Posterior vena cava (tissue), 2 donors: ENCODE measurements at places on chromosomes 7 and 10. TPM values are rescaled to one million over a fixed set of nuclear protein-coding genes. Genes with fewer than 3 reads are reported as not detected.

DNA sequence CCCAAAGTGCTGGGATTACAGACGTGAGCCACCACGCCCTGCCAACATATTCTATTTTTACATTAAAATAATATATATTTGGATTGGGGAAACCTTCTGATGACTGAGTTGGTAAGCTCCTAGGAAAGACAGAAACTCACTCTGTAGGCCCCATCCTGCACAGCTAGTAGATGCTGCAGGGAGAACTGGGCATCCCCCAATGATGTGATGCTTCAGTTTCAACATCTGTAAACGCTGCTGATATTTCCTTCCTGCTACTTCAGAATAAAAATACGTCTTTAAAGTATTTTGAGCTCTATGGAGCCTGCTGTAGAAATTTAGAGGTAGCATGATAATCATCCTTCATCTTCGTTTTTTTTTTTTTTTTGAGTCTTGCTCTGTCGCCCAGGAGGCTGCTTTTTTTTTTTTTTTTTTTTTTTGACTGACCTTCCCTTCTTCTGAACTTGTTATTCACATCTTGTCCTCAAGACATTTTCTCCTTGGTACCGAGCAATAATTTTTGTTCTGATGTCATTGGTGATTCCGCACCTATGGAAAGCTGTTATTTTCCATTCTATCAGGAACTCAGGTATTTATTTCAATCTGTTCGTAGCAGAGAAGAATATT is 21.8 kb upstream of the INPP5F start:
- DNase-seq: no peak

GRCh38 chr7:30921540-30922401 is 10.1 kb downstream of the AQP1 start:
- DNase-seq: peak; percentile 67

DNA sequence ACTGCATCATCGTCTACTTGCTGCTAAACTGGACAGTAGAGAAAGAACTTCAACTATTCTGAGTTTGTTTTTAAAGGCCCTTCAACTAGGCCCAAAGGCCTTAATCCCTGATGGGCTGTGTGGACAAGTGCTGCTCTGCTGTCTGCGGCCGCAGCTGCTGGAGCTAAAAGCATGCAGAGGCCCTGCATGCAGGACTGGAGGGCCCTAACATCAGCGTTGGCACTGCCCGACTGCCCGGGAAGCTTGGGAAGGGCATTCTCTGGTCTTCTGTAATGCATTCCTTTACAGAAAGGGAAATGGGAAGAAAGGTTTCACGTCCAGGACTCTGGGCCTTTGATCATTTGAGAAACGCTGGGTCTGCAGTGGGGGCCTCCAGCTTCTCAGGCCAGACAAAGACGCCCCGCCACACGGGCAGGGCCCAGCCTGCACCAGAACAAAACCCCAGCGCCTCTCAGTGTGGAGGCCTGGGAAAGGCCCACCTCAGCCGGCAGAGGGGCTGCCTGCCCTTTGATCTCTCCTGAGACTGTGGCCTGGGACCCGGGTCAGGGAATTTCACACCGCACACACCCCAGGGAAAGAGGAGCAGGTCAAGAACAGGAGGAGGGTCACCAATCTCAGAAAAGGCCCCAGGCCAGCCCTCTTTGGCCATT is 229.3 kb downstream of the DNAJB6 start:
- DNase-seq: peak; percentile 57

ANKRD16 gene
- 4.5 TPM for total RNA-seq

DNA sequence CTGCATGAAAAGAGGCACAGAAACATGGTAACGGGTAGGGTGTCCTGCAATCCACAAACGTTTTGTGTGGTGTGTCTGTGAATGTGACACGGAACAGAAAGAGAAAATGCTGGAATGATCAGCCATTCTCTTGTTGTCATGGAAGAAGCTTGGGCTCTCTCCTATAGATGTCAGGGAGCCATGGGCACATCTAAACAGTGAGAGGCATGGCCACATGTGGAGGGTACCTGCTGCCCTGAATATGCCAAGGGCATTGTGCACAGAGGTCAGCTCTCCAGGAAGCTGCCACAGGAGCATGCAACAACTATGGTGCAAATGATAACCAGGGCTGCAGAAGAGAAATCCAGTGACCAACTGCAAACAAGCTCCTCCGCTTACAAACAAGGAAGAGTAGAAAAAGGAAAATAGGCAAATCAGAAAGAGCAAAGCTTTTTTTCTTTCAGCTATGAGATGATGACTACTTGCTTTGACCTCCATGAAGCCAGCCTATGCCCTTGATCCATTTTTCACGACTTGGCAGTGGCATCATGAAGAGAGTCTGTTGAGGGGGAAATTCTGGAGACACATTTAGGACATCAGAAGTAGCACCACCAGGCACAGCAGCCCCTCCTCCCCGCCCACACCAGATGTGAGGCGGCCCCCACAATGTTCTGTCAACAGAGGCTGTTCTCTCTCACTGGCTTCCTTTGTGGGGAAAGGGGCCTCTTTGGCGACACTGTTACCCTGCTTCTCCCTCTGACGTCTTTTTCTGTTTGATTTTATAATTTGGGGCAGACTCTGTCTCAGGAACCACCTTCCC is 4.8 kb upstream of the PDE1C start:
- DNase-seq: no peak

NACAD gene
- total RNA-seq: 8.5 TPM

- DNase-seq: no peak
These were observed 56.2 kb downstream of the PTPRE start for GRCh38 chr10:127963136-127963535.

WNT16 gene
- not detected for total RNA-seq

SPDYE2 gene
- not detected for total RNA-seq

DOCK1 gene
- total RNA-seq: 50.8 TPM

DNA sequence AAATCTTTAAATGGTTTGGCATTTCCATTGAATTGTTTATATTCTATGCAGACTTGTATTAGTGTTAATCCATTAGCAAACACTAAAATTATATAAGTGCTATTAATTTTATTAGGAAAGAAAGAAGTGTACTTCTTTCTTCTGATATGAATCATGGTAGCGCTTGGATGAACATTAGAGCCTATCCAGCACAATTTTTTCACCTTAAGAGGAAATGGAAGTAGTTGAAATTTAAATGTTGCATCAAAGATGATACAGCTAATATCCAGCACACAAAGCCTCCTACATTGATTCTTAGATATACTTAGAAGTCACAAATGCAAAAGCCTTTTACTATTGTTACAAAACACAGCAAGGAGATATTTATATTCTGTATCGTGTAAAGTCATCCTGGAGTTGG is 174.5 kb downstream of the AHR start:
- no peak for DNase-seq

PRR15 gene
- total RNA-seq: 1.1 TPM

DNA sequence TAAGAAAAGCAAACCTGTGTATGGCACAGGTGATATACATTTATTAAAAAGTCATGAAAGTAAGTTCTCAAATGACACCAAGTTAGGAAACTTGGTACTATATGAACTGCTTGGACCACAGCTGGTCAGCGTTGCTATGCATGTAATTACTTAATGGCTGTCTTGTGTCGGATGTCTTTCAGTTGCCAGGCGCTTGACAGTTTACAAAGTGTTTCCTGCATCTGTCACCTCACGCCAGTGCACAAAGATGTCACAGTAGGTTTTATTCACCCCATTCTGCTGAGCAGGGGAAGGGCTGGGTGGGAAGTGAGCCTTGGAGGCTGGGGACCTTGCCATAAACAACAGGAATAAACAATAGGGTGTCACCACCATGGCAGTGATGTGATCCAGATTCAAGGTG is 35.8 kb downstream of the ADAM12 start:
- DNase-seq: no peak

STEAP2 gene
- 45.9 TPM for total RNA-seq

- DNase-seq: no peak
These were observed 384.2 kb upstream of the LRGUK start for GRCh38 chr7:133742709-133743538.

GRCh38 chr7:16484453-16485158 is 19.1 kb upstream of the SOSTDC1 start:
- DNase-seq: no peak

DNA sequence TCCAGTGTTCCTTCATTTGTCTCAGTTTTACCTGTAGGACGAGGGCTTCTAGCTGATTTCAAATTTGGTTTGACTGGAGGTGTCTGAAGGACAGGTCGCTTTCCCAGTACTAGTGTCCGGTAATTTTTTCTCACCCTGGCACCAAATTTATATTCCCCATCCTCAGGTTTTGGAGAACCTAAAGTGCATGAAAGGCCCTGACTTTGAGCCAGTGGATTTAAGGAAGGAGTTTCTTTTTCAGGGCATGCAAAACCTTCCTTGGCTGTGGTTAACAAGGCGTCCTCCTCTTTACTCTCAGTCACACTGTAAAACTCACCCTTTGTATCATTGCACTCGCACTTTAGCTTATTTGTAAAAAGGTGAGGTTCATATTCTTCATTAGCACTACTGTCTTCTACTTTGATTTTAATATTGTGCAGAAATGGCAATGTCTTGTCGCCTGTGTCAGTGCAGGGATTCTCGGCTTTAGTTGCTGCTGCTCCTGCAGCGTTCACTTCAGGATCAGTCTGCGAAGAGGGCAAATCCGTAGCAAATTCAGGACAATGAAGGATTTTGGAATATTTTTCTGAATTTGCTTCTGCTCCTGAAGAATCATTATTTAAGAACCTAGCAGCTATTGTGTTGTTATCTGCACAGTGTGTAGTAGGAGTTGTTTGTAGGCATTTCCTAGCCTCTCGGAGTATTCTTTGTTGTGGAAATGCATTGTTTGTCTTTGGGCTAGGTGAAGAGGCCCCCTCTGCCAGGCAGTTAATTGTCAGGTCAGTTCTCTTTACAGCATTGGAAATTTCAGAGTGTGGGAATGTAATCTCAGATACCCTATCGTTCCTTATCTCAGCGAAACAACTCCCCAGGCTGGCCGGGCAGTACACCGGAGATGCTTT is 9.9 kb downstream of the SKIDA1 start:
- no peak for DNase-seq
